ENCODE measurements at places on chromosomes 16 and 17. TPM values are rescaled to one million over a fixed set of nuclear protein-coding genes. Genes with fewer than 3 reads are reported as not detected.

- DNase-seq: no peak
Measured at GRCh38 chr17:2435862-2436261, 35.0 kb upstream of the MNT start.

Gene TERB1
- polyA plus RNA-seq: 0.18 TPM

- DNase-seq: no peak
Measured at GRCh38 chr17:75503337-75503950, 11.9 kb downstream of the CASKIN2 start.

GRCh38 chr16:9384141-9384540 is 292.7 kb downstream of the HAPSTR1 start:
- no peak for DNase-seq

Gene CA5A
- 0.25 TPM for polyA plus RNA-seq

- no peak for DNase-seq
Measured at GRCh38 chr17:80584176-80584905, 39.7 kb downstream of the RPTOR start.

GRCh38 chr17:9979463-9979995 is 74.5 kb upstream of the RCVRN start:
- no peak for DNase-seq

Gene PRKAR1A
- polyA plus RNA-seq: 384 TPM

- DNase-seq: no peak
Measured at GRCh38 chr17:330993-331701, 21.5 kb downstream of the RPH3AL start.

DNA sequence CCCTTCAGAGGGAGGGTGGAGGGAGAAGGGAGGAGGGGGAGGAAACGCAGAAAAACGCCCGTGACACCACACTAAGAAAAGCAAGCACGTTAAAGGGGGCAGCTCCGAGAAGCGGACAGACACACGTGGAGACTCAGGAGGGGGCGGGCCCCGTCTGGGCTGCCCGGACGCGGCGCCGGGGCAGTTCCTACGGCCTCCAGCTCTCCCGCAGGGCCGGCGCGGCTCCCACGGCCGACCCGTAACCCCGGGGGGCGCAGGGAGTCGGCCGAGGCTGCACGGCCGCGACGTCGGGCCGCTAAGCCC is 362 bp downstream of the KLHDC4 start:
- DNase-seq: no peak

DNA sequence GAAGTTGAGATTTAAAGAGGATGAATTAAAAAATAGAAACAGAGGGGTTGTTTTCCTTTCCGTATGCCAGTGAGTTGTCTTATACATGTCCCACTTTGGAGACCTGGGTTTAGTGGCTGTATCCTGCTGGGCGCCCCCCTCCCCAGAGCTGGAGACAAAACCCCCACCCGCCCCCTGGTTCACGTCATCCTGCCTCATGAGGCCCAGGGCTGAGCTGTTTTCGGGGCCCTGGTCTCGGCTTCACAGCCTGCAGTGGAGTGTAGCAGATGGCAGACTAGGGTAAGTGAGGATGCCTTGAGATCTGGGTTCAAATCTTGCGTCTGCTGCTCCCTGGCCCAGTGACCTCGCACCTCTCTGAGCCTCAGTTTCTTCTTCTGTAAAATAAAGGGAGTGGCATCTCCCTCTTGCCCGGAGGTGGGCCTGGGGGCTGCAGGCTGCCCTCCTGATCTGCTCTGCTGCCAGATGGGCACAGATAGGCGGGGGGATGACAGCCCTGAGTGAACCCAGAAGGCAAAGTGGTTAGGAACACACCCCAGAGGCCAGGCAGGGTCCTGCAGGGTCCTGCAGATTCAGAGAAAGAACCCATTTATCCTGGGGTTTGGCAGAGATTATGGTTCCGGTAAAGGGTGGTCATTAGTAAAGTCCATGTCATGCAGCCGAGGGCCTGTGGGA is 45.1 kb downstream of the SOCS3 start:
- no peak for DNase-seq

DNA sequence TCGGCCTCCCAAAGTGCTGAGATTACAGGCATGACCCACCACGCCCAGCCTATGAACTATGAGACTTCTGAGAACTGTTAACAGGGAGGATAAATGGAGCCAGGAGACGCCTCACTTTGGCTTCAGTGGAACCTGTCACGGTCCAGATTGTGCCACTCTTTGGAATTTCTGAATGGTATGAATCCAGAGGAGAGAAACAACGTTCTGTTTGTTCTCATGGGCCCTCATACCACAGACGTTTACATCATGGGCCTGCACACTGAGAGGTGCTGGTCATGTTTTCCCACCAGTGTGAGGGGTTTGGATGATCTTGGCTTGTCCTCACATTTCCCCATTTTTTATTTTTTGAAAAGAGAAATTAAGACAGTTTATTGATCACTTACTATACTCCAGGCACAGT is 90.3 kb downstream of the YPEL2 start:
- no peak for DNase-seq

GRCh38 chr16:81879625-81880024 is 100.5 kb downstream of the PLCG2 start:
- no peak for DNase-seq

- no peak for DNase-seq
Measured at GRCh38 chr17:41689497-41690299, 1.0 kb downstream of the EIF1 start.

- DNase-seq: no peak
Measured at GRCh38 chr16:75389096-75389690, 44.1 kb downstream of the CFDP1 start.

- DNase-seq: no peak
Measured at GRCh38 chr17:47203984-47204721, 5.0 kb upstream of the MYL4 start.

- peak; percentile 41 for DNase-seq
Measured at GRCh38 chr17:44374306-44375195, 10.9 kb upstream of the FAM171A2 start.

DNA sequence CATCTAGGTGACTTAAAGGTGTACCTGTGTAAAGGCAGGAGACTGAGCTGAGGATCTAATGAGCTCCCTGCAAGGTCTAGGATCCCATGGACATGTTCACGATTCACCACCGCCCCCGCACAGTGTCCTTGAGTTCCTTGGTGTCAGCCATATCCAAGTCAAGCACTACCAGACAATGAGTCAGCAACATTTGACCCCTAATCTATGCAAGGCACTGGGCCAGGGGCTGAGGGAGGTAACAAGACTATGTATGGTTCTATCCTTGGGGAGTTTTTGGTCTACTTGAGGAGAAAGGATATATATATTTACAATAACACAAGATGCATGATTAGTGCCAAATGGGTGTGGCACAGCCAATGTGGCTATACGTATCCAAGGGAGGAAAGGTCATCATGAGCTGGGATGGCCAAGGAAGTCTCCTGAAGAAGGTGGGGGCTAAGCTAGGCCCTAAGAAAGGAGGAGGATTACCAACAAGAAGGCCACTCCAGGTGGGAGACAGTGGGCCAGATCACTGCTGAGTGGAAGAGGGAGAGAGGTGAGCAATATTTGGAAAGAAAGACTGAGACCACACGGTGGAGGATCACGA is 35.0 kb downstream of the ITGB3 start:
- no peak for DNase-seq

Gene WNT3
- polyA plus RNA-seq: 1.8 TPM

Gene C16orf46
- polyA plus RNA-seq: 1.1 TPM

Gene OR1F1
- not detected for polyA plus RNA-seq

DNA sequence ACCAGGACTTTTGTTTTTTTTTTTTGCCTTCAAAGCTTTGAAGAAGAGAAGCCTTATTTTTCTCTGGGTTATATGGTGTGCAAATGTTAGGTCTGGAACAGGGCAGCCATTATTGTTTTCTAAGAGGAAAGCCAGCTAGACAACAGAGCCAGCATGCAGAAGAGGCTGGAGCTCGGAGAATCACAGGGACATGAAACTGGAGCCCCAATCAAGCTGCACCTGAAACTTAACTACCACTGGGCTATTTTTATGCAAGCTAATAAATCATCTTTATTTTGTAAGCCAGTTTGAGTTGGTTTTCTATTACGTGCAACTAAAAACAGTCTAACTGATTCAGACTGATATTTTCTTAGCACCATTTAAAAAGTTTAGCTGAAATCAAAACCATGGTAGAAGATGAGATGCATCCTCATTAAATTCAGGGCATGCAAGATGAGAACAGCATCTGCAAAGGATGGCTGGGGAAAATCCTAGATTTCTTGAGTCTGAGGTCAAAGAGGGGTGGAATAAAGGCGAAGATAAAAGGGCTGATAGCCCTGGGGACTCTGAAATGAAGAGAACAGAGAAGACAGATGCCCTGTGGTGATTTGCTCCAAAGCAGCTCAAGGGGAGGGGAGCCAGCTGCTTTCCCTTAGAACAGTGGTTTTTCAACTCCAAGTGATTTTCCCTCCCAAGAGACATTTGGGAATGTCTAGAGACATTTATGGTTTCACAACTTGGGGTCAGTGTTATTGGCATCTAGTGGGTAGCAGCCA is 177.1 kb upstream of the WSCD1 start:
- DNase-seq: no peak

Gene CX3CL1
- polyA plus RNA-seq: 33.2 TPM

Gene TNK1
- 7.9 TPM for polyA plus RNA-seq

Gene SALL1
- 93.8 TPM for polyA plus RNA-seq

- DNase-seq: no peak
Measured at GRCh38 chr17:82710499-82711232, 5.8 kb upstream of the FN3KRP start.

DNA sequence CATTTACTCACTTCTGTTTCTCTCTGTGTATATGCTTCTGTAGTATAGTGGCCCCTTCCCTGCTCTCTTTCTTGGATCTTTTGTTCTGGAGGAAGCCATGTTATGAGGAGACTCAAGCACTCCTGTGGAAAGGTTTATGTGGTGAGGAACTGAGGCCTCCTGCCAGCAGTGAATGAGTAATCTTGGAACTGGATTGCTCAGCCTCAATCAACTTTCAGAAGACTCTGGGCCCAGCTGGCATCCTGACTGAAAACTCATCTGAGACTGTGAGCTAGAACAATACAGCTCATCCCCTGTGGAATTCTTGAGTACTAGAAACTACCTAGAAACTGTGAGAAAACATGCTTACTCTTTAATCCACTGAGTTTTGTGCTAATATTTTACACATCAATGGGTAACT is 133.1 kb upstream of the ZKSCAN2 start:
- DNase-seq: no peak

DNA sequence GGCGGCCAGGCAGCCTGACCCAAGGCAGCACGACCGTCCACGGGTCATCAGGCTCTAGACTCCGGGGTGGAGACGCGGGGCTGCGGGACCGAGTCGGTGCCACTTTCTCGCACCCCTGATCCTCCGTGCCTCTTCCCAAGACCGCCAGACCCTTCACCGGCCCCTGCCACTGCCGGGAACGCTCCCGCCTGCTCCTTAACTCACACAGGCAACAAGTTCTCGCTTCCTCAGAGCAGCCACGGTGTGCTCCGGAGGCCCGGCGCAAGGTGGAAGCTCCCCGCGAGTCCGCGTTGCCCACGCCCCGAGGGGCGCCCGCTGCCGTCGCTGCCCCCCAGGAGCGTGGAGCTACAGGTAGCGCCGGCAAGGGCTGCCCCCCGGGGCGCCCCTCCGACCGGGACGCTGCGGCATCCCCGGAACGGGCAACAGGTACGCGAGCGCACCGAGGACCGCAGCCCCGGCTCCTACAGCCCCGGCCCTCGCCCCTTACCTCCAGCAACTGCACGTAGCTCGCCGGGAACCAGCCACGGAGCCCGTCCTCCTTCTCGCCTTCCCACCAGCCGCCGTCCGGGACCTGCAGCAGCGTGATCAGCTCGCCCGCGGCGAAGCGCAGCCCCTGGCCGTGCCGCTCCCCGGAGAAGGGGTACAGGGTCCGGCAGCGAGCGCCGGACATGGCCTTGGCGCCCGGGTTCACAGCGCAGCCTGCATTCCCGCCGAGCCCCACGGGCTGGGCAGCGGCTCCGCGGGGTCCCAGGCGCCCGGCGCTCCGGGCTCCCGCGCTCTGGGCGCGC is 491 bp downstream of the GAS7 start:
- no peak for DNase-seq

DNA sequence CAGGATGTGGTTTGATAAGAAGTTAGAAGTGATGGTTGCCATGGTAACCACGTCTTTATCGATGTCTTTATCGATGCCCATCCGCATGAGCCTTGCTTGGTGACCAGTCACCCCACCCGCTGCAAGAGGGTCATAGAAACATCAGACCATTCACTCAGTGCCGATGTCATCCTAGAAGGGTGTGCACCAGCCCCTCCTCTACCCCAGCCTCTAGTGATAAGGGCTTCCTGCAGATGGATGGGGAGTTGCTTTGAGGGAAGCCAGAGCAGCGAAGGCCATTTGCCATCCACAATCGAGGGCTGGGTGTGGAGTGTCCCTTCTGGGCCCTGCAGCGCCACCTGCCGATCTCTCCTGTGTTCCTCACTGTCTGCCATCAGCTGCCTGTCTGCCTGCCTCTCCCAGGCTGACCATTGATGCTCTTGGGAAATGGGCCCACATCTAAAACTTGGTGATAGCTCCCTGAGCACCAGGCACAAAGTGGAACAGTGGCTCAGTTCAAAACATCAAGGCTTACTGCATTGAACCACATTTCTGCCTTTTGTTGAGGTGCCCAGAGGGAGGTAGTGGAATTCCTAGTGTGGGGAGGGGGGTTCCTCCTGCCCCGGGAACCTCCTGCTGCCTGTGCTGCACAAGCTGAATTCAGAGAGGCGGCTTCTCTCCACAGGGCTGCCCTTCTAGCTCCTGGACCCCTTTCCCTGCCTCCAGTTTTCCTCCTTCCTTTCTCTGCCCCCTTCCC is 8.9 kb downstream of the CALB2 start:
- no peak for DNase-seq

Gene HSD11B2
- polyA plus RNA-seq: 77.6 TPM

- no peak for DNase-seq
Measured at GRCh38 chr17:69812240-69812837, 262.7 kb upstream of the KCNJ16 start.

DNA sequence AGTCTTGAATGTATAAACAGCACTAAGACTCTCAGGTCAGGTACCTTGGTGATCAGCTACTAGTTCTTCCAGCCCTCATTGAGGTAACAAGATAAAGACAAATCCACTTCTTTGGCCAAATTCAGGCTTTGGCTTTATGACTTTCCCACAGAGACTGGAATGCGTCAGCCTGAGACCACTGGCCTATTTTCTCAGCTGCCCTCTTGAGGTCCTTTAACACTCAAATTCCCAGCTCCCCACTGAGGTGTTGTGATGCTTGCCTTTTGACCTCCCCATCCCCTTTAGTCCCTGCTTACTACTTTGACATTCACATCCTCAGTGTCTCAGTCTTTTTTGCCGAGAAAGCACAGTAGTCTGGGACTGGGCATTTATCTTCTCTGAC is 10.6 kb downstream of the TNFAIP1 start:
- no peak for DNase-seq

GRCh38 chr17:45948498-45948880 is 50.6 kb upstream of the STH start:
- DNase-seq: no peak

Gene CRAMP1
- polyA plus RNA-seq: 30.6 TPM

- DNase-seq: peak; percentile 71
Measured at GRCh38 chr17:75877752-75878173, 618 bp downstream of the TRIM47 start.
